ENCODE measurements at places on chromosomes 12 and 14.
A peak's percentile ranks its signal among the peaks of the same experiment; 100 is the strongest.

- no peak for DNase-seq
These were observed 20.3 kb upstream of the FOXG1 start for GRCh38 chr14:28746247-28746646.

DNA sequence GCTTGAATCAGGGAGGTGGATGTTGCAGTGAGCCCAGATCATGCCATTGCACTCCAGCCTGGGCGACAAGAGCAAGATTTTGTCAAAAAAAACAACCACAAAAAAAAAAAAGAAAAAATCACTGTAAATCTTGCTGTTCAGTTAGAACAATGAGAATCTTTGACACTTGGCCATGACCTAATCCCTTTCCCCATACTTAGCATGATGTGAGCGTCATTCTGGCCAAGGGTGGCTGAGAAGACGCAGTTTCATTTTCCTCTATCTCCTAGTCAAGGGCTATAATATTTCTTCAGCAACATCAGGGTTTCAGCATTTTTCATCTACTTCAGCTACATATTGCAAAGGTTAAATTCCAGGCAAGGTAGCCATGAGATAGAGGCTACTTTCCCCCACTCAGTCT, 599.4 kb upstream of the MDGA2 start:
- DNase-seq: no peak

DNA sequence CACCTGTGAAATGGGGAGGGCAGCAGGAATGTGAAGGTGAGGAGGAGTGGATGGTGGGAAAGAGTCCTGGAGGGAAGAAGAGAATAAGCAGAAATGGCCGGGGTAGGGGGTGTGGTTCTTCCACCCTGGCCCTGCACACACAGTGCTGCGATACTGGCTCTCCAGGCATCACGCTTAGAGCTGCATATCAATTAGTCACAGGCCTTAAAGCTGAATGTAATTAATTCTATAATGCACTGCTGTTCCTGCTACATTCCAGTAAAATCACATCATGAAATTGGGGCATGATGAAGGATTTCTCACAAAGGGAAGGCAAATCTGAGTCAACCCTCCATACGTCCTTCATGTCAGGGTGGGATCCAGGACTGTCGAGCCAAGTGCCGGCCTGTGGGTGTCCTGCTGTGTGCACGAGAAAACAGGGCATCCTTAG, 566.1 kb downstream of the BCL11B start:
- no peak for DNase-seq

- DNase-seq: no peak
These were observed 24.0 kb downstream of the TCTN1 start for GRCh38 chr12:110637869-110638441.

GRCh38 chr12:1313906-1314305, 280.5 kb downstream of the FBXL14 start:
- no peak for DNase-seq

GRCh38 chr14:60276347-60276746, 27.3 kb downstream of the PPM1A start:
- no peak for DNase-seq

GRCh38 chr12:110109037-110109836, 14.9 kb upstream of the IFT81 start:
- no peak for DNase-seq

DNA sequence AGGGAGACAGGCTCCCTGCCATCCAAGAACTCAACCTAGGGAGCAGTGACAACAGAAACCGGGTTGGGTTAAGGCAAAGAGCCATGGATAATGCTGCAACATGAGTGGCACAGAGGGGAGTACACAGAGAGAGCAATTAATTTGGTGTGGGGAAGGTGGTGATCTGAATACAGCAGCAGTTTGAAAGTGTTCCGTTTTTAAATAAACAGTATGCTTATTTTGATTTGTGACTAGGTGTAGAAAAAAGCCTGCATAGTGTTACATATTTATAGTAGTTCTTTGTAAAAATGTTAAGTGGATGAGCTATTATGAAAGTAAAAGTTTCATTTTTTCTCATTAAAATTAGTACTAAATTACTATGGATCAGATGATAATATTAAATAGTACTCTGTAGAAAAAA, 8.7 kb downstream of the AKAP5 start:
- no peak for DNase-seq

- peak; percentile 66 for DNase-seq
These were observed 37.8 kb downstream of the PHETA1 start for GRCh38 chr12:111330800-111331752.

DNA sequence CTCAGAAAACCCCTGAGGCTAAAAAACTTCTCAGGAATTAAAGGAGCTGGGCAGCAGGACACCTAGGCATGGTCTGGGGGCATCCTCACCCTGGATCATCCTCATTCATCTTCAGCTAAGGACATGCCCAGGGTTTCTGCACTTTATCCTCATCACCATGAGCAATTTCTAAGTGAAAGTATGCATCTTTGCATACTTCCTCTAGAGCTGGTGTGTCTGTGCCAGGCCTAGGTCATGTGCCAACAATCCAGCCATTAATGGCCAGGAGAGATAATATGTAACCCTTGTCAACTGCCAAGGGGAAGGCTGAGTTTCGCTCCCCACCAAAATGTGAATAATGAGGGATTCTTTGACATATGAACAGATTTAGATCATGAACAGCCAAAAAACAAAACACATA, 160.5 kb downstream of the KITLG start:
- no peak for DNase-seq

GRCh38 chr12:57487597-57488401, at the start of gene MARS1:
Gene MARS1, plus strand, starts transcription at chr12:57488068. Its CDS starts 23 bp downstream, at chr12:57488091.
- DNase-seq: peak; percentile 97

DNA sequence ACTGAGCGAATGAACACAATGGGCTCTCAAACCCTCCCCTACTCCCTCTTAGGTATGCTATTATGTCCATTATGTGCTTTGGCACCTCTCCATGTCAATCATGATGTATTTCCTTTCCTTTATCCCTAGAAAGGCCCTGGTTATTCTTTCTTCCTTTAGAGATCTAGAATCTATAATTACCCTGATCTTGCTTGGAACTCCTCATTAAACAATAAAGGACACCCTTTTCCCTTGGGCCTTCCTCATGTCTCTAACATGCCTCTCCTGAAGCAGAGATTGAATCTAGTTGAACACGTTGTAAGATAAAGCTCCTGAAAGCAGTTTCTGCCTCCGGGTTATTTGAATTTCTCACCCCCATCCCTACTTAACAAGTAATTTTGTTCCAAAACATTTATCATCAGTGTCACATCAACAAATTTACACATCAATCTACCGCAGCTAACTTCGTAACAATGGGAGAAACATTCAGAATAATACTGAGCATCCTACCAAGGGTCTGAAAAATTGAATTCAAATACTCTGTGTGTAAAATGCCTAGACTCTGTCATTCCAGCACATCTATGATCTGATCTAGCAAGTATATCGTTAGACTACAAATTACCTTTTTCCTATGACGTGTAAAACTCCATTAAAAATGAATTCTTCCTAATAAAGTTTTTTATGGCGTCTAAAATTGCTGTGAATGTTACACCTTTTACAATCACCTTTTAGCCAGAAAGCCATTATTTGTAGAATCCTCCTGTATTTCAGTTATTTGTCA, 5.4 kb downstream of the USP44 start:
- no peak for DNase-seq

DNA sequence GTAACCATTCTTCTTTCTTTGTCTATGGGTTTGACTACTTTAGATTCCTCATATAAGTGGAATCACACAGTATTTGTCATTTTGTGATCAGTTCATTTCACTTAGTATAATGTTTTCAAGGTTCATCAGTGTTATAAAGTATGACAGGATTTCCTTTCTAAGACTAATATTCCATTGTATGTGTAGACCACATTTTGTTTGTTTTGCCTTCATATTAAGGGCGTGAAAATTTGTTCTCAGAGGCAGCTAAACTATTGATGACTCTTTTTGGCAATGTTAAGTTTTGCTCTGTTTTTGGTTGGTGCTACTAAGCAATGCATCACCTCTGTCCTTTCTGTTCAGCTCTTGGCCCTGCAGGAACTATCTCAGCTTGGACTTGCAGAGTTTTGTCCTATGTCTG, 1.7 kb upstream of the KLRG1 start:
- no peak for DNase-seq

DNA sequence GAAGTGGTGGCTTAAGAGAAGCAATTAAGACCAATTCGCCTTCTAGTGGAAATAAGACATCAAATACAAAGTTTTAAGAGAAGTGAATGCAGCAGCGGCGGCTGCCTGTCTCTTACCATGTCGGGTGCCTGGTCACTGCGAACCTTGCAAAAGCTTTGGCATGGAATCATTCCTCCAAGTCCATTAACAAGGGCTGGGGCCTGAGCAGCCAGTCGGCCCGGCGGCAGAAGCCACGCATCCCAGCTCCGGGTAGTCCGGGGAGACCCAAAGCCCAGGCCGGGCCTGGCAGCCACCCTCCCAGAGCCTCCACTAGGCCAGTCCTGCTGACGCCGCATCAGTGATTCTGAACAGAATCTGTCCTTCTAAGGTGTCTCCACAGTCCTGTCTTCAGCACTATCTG, 321.0 kb downstream of the TMEM121 start:
- no peak for DNase-seq

GRCh38 chr12:2261708-2262107, 208.9 kb downstream of the CACNA1C start:
- DNase-seq: no peak

DNA sequence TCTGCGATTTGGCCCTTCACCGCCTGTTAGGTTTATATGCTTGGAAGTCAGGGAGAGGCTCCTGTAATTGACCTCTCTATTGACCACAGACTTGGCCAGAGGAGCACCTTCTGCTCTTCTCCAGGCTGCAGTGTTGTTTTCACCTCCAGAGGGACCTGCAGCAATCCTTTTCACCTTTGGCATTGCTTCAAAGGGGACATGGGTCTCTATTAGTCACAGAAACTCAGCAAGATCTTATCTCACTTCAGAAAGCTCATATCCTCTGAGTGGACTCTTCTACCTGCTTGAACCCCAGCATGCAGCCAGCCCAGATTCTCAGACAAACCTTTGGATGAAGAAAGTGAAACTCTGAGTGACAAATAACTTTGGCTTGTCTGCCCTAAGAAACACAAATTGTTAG, 339.3 kb downstream of the NRXN3 start:
- DNase-seq: no peak

GRCh38 chr14:55085060-55085660, 33.7 kb downstream of the MAPK1IP1L start:
- DNase-seq: no peak

GRCh38 chr12:16072678-16073077, 161.5 kb downstream of the DERA start:
- DNase-seq: no peak

DNA sequence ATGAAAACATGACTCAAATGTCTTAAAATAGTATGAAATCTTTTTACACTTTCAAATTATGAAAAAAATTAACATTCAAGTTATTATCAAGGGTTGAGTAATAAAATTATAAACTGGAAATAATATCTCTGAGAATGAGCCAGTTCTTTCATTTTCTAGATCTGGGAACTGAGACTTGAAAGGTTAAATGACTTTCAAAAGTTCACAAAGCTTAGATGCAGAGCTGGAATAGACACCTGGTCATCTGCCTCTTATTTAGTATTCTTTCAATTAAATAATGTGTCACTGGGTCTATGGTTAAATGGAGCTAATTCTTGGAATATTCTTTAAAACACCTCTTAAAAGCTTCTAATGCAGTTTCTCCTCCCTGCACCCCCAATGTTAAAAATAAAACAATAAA, 86.6 kb downstream of the CDK17 start:
- DNase-seq: no peak

GRCh38 chr14:64663174-64663573, 41.0 kb upstream of the PLEKHG3 start:
- no peak for DNase-seq

DNA sequence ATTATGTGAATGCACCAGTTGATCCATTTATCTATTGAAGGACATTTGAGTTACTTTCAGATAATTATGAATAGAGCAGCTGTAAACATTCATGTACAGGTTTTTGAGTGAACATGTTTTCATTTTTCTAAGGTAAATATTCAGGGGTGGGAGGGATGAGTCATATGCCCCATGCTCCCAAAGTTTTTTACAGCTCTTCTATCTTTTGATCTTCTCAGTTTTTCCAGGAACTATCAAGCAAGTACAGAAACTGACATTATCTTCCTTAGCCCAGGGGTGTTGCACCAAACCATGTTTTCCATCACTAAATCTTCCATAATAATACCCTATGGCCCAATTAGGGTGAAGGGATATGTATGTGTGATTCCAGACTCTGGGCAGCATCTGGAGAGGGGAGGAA, 384.5 kb downstream of the EMP1 start:
- DNase-seq: no peak

DNA sequence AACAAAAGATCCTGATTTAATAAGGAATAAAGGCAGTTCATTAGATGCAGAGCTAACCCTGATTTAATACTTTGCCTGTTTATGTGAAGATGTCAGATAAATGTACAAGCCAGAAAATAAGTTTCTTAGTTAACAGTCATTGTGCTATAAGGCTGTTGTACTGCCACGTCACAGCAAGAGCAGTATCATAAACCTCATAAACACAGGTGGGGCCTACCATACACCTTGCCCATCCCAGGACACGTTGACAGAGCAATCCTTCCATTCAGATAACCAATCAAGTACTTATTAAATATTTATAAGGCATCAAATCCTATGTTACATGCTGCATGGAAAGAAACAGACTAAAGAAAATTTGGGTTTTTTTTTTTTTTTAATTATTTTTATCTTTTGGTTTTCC, 36.5 kb downstream of the SINHCAF start:
- no peak for DNase-seq

GRCh38 chr12:67026487-67027246, 242.5 kb upstream of the CAND1 start:
- no peak for DNase-seq

GRCh38 chr12:55937981-55938380, 7.0 kb downstream of the DGKA start:
- no peak for DNase-seq

Data from inflammatory macrophage (primary cell).